M059J (cell line): ENCODE measurements at places on chromosomes 7 and 10.
A peak's percentile ranks its signal among the peaks of the same experiment; 100 is the strongest.

GRCh38 chr7:159051916-159052315, 92.8 kb downstream of the VIPR2 start:
- no peak for DNase-seq

DNA sequence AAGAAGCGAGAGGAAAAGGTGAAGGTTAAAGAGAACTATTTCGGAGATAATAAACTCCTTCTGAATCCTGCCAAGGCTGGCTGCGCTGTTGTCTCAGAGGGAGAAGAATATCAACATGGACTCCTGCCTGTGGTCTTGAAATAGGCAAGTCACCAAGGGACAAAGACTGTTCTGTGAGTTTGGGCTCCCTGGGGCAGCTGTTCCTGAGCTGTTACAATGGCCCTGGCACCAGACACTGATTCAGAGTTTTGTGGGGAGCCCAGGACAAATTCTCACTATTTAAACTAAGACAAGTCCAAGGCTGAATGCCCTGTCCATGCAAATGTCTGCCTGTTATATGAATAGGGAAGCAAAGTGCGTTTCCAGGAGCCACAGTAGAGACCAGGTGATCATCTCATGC, 81.4 kb downstream of the PRPF18 start:
- no peak for DNase-seq

DNA sequence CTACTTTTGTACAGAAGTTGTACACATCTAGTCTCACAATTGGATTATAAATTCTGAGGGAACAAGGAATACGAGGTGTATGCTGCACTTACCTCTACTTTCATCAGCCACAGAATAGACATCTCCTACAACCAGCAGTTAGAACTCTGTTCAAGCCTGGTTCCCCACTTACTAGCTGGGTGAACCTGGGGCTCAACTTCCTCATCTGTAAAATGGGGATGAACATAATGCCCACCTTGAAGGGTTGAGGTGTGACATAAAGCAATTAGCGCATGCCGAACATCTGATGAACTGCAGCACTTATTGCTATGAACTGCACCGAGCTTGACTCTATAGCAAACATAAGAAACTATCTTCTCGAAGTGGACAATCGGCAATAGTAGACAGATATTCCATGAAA, 25.3 kb downstream of the XPNPEP1 start:
- no peak for DNase-seq

DNA sequence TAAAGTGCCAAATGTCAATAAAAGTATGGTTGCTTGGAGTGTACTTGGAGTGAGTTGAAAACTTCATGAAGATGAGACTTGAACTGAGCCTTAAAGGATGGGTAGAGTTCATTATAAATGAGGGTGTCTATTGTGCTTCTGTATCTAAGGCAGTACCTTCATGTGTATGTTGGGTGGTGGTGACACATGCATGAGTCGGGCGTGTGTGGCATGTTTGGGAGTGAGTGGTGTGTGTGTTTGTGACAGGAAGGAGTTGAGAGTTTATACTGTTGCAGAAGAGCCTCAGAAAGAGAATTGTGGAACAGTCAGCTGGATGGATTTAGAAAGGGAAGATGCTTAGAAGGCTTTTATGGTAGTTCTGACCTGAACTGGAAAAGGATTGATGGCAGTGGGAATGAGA, 6.0 kb upstream of the ZRANB1 start:
- DNase-seq: peak; percentile 38

- no peak for DNase-seq
These were observed 132.2 kb downstream of the MAD1L1 start for GRCh38 chr7:2100278-2101208.

DNA sequence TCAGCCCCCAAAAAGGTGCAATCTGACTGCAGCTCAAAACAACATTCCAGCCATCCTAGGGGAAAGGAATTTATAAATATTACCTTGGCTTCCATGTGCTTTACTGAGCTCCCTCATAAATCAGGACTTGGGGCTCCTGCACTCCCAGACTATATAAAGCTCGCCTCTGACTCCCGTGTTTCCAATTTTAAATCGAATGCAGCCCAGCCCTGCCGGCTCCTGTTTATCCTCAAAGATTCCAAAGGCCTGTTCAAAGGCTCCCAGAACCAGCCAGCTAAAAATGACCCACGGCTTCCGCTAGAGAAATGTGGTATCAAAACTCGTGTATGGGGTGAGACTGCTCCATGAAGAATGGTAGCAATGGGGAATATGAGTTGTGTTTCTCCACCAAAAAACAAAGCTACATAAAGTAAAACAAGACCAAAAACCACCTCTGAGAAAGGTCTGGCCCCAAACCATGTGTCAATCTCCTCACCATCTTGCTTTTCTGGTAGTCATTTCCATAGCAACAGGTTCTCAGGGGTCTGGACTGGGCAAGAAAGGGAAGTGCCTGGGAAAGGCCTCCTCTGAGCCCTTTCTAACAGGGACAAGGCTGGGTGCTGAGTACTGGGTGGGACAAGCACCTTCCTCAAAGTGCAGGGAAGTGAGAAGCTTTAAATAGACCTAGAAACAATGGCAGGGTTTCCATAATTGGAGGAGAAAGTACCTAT, 5.1 kb downstream of the CALML3 start:
- no peak for DNase-seq

- DNase-seq: no peak
These were observed 62.5 kb downstream of the MCU start for GRCh38 chr10:72754275-72755032.

DNA sequence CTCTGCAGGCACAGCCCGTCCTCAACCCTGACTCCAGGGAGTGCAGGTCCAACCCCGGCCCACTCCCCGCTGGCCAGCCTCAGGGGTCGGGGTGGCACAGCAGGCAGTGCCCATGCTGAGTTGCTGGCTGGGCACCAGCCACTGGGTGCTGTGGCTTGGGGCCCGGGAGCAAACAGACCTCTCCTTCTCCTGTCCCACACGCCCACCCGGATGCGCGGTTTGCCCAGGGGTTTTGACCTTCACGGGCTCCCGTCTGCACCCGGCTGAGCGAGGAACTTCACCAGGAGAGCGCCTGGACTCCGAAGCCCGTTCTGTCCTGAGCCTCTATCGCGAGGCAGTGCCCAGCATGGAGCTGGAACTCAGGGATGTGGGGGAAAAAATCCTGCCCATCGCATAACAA, 2.6 kb upstream of the GRIFIN start:
- peak; percentile 15 for DNase-seq

DNA sequence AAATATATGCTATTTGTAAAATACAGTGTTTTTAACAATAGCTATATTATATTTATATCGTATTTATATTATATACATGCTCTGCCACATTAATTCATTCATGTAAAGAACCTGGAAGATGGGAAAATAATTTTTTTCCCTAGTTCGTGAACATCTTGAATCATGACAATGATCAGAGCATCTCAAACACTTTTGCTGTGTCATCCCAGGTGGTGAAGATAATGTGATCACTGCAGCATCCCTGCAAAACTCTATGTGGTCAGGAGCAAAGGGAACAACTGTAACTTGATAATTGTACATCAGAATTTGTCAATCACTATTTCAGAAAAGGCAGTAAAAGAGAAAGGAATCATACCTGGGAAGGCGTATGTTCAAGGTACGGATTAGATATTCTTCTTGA, 39.3 kb downstream of the RAPGEF5 start:
- DNase-seq: no peak

GRCh38 chr10:117928281-117928680, 118.5 kb downstream of the RAB11FIP2 start:
- no peak for DNase-seq

DNA sequence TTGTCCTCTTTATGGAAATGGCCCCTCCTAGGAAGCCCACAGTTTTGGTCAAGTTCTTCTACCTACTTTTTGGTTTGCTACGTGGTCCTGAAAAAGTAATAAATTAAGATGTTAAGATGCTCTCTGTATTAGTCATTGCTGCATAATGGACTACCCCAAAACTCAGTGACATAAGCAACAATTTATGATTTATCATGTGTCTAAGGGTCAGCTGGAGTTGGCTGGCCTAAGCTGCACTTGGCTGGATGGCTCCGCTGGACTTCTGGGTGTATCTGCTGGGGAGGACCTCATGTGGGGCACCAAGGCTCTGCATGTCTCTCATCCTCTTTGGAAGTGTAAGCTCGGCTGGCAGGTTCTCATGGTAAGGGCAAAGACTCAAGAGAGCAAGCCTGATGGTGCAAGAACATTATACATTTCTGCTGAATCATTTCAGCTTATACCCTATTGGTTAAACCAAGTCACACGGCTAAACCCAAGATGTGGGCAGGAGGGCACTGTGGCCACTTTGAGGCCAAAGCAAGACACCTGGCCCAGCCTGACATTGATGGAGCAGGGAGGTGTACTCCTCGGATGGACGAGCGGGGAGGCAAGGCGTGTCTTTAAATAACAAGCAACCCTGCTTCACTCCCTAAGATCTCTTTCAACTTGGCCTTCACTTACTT, 47.7 kb downstream of the TBXAS1 start:
- DNase-seq: peak; percentile 44

DNA sequence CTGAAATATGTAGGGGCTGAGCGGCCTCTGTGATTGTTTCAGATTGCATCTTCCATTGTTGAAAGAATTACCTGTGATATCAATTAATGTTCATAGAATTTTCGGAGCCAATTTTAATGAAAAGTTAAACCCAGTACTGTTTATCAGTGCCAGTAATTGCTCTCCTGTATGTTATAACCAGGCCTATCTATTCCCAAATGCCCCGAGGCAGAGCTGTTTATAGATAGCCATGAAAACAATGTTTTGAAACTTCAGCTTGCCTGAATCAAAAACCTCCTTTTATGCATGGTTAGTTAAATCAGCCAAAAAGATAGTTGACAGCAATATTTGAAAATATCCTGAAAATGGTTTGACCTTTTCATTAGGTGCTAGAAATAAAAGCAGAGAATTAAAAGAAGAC, 50.1 kb upstream of the HDAC9 start:
- peak; percentile 66 for DNase-seq

DNA sequence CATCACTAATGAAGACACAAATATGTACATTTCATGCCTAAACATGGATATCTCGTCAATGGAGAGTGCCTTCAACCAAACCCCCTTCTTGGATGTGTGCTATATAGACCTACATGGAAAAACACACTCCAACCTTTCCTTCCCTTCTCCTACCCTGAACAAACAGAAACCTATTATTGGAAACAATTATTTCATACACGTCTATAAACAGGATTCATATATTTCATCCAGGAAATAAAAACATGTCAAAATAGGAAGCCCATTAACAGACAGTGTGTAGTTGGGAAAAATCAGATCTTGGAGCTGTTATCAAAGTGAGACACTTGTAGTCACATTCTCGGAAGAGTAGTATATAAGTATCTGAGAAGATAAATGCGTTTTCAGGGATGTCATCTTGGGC, 81.1 kb downstream of the NRP1 start:
- DNase-seq: no peak

DNA sequence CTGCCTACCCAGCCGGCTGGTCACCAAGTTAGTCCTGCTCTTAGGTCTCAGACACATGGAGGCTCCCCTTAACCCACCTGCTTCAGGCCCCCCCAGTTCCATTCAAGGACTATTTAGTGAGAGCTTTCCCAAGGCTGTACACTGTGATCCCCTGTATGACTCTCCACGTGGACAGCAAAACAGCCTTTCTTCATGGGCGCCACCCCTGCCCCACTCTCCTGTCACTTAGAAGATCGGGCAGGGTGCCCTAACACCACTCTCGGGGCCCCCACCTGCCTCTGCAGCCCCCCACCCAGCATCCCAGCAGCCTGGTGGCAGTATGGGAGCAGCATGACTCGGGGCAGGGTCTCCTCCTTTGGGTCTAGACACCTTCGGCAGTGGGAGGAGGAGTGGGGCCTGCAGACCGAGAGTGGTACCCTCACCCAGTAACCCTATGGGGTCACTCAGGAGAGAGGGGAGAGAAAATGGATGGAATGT, 116.6 kb downstream of the PTPN20 start:
- DNase-seq: no peak

DNA sequence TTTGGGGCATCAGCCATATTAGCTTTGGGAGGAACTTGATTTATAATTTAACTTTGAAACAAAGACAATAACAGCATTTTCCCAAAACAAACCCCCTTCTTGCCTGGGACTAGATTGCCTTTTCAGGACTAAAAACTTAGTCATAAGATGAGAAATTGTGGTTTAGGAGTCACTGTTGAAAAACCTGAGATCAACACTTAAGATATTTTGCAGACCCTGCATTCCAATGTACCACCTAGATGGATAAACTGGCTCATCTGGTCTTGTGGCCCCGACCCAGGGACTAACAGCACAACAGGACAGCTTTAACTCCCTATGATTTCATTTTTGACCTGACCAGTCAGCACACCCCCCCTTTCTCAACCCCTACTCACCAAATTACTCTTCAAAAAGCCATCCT, 1165.4 kb downstream of the XPNPEP1 start:
- peak; percentile 55 for DNase-seq

DNA sequence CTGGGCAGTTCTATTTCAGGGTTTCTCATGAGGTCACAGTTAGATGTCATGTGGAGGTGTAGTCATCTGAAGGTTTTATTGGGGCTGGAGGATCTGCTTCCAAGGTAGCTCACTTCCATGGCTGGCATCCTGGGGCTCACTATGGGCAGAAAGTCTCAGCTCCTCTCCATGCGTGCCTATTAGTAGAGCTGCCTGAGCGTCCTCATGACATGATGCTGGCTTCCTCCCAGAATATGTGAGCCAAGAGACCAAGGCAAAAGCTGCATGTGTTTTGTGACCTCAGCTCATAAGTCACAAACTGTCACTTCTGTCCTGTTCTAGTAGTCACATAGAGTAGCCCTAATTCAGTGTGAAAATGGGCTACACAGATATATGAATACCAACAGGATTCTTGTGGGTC, 524.4 kb downstream of the SUGCT start:
- peak; percentile 44 for DNase-seq
